ENCODE measurements at places on chromosomes 16 and 17.
A peak's percentile ranks its signal among the peaks of the same experiment; 100 is the strongest.

DNA sequence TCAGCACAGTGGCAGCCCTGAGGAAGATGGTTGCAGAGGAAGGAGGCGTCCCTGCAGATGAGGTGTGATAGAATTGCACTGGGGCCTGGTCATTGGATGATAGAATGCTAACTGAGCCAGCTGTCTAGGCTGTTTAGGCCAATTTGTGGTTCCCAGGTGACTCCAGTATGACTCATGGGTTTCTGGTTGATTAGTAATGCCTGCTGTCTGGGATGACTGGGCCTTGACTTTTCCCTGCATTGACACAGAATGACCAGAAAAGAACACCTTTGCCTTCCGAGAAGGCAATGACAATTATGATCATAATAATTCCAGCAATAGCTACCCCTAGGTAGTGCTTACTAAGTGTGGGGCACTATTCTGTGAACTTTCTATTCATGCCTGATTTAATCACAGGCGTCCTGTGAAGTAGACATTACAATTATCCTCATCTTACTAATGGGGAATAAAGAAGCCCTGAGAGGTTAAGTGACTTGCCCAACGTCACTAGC is 31.5 kb downstream of the USP43 start:
- DNase-seq: no peak

- DNase-seq: peak; percentile 78
These were observed 10.7 kb downstream of the TBX2 start for GRCh38 chr17:61410141-61411010.

GRCh38 chr16:85715169-85716021 is 26.6 kb upstream of the GINS2 start:
- no peak for DNase-seq

DNA sequence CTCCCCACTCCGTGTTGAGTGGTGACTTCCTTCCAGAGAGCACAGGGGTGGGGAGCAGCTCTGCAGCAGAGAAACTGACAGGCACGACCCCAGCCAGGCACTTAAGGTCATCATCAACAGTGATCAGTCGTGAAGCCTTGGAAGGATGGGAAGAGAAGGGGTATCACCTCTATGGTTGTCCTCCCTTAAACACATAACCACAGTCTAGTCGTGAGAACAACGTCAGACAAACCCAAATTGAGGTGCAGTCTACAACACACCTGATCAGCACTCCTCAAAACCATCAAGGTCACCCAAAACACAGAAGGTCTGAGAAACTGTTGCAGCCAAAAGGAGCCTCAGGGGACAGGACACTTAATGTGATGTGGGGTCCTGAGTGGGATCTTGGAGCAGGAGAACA is 68.3 kb downstream of the MPRIP start:
- no peak for DNase-seq

DNA sequence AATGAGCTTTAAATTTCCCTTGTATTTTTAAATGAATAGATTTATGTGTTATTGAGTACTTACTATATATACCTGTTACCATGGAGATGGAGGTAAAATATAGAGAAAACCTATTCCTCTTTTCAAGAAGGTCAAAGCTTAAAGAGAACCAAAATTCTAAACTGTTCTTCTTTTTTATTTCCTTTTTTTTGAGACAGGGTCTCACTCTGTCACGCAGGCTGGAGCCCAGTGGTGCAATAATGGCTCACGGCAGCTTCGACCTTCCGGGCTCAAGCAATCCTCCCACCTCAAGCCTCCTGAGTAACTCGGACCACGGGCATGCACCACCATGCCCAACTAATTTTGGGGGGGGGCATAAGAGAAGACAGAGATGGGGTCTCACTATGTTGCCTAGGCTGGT is 25.0 kb upstream of the TMEM97 start:
- no peak for DNase-seq

- DNase-seq: no peak
These were observed 157.5 kb upstream of the SOX9 start for GRCh38 chr17:71963351-71963750.

- DNase-seq: no peak
These were observed 101.2 kb downstream of the YPEL2 start for GRCh38 chr17:59432657-59433056.

DNA sequence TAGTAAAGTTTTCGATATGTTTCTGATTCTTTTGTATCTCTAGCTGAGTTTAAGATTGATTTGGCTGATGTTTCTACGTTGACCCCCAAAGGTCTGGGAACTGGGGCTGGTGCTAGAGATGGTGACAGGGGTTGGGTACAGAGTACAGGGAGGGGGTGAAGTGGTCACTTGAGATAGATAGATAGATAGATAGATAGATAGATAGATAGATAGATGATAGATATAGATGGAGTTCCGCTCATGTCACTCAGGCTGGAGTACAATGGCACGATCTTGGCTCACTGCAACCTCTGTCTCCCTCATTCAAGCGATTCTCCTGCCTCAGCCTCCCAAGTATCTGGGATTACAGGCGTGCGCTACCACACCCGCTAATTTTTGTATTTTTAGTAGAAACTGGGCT is 1.8 kb upstream of the FBRS start:
- DNase-seq: no peak

- DNase-seq: no peak
These were observed 23.3 kb downstream of the ATP6V0D1 start for GRCh38 chr16:67457611-67458010.

- no peak for DNase-seq
These were observed 99.4 kb downstream of the SALL1 start for GRCh38 chr16:51051671-51052070.

- peak; percentile 94 for DNase-seq
These were observed 311.4 kb downstream of the SEC14L1 start for GRCh38 chr17:77451894-77452852.

- peak; percentile 60 for DNase-seq
These were observed 72.7 kb downstream of the GNAO1 start for GRCh38 chr16:56263711-56264608.

Data from sigmoid colon (tissue), 7 donors.